ENCODE measurements at places on chromosomes 3 and 15.

- no peak for DNase-seq
Observed at GRCh38 chr3:80424951-80425350, 657.2 kb upstream of the ROBO1 start.

DNA sequence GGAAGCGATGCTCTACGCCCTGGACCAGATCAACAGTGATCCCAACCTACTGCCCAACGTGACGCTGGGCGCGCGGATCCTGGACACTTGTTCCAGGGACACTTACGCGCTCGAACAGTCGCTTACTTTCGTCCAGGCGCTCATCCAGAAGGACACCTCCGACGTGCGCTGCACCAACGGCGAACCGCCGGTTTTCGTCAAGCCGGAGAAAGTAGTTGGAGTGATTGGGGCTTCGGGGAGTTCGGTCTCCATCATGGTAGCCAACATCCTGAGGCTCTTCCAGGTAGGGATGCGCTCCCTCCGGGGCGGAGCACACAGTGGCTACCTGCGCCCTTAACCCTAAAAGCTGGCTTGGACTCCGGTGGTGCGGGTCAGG, 698 bp downstream of the GRM7 start:
- no peak for DNase-seq

GRCh38 chr3:126343649-126344035, 13.6 kb downstream of the KLF15 start:
- no peak for DNase-seq

DNA sequence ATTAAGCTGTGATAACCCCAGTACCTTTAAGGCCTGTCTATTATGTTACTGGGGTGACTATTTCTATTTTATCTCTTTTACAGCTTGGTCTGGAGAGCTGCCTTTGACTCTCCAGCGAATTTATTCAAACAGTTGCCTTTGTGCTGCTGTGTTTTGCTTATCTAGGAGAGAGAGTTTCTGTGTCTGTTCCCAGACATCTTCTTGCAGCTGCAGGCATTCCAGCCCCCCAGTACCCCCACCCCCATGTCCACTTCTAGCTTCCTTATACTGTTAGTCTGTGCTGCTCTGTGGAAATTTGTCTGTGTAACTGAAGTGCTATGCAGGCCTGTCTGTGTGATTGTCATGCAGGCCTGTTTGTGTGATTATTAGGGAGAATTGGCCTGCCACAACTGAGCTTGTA, 713.7 kb upstream of the SEMA6D start:
- no peak for DNase-seq

GRCh38 chr3:26721047-26721446, 98.5 kb downstream of the LRRC3B start:
- DNase-seq, result no peak

- DNase-seq, result no peak
Observed at GRCh38 chr3:124599779-124600693, 130.2 kb upstream of the UMPS start.

GRCh38 chr3:10281951-10282350, 10.8 kb downstream of the GHRL start:
- DNase-seq, result no peak

GRCh38 chr15:70322051-70322668, 224.4 kb upstream of the TLE3 start:
- DNase-seq, result no peak

- DNase-seq, result no peak
Observed at GRCh38 chr3:146577662-146578061, 27.5 kb downstream of the PLSCR5 start.

DNA sequence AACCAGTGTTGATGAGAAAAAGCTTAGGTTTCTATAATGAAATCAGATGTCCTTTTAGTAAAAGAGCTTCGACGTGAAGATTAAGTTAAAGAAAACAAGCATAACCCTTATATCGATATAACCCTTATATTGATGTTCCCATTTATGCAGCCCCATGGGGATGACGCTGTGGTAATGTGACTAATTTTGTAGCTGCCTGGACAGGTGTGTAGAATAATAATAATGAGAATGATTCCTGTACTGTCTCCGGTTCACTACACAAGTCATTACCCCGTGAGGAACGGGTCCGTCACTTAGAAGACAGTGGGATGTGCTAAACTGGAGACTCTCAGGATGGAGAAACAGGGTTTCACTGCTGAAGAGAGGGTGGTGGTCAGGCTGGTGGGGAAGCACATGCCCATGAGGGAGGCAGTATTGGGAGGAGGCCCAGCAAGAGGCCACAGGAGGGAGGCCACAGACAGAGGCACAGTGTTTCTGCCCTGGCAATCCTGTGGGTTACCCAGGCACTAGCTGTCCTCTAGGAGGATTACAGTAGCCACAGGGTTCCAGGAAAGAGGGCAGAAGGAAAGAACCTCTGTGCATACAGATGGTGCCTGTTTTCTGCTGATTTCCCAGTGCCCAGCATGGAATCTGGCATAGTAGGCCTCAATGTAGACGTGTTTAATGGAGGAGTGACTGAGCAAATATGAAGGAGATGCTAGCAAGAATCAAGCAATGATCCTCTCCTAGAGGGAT, 191.1 kb upstream of the TSC22D2 start:
- DNase-seq, result no peak

- DNase-seq, result no peak
Observed at GRCh38 chr3:142888099-142888480, 793 bp downstream of the PCOLCE2 start.

DNA sequence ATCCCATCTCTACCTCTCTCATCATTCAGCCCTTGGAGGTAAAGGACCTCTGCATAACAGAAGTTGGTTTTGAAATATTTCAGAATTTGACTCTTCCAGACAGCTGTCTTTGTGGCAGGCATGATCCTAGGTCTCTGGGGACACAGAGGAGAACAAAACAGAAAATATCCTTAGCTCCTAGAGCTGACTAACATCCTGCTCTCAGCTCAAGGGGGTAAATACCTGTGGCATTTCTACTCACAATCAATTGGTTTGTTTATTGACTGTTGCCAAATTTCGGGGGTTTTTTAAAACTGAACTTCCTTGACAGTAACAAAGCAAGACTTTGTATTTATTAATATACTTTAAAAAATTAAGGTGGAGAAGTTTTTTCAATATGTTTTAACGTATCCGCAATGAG, 78.8 kb downstream of the EOMES start:
- no peak for DNase-seq

DNA sequence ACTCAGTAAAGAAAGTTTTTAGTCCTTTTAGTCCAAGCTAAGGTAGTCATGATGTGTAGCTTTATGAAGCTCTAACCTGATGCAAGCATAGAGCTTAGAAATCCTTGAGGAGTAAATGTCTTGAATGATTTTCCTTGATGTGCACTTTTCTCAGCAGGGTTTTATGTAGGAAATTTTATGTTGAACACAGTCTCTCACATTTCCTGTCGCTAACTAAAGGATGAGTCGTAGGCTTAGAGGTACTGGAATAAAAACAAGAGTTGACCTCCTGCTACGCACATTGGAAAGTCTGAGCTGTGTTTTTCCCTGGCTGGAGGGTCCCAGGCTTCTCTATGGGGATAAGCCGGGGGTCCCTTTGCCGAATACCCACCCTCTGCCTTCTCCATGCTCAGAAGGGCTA, 34.7 kb upstream of the ZPLD1 start:
- no peak for DNase-seq

DNA sequence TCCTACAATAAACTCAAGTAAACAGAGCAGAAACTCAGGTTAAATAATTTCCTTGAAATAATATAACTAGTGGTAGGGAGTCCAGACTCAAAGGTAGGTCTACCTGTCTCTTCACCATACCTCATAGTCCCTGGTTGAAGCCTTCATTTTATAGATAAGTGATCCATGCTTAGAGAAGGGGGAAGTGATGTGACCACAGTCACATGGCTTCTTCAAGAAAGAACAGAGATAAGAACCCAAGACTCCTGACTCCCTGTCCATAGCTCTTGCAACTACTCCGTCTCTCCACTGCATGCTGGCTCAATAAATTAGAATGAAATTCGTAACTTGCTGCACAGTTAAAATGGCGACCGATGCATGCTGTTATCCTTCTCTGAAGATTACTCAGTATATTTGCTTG, 11.0 kb upstream of the C15orf61 start:
- no peak for DNase-seq

DNA sequence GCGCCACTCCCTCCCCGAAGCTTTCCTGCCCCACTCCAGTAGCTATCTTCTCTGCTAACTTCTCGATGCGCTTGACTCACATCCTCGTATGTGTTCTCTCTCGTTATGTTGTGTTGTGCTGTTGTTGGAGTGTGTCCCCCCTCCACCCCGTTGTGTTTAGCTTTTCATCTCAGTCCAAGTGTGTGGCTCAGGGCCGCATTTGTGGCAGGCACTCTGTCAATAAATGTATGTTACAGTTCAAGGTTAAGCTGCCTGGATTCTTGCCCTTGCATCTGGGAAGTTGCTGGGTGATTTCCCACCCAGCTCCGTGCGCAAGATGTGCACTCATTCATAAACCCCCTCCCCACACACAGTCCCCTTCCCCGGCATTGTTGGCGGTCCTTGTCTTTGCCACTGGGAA, 71.9 kb downstream of the PGPEP1L start:
- DNase-seq, result no peak

GRCh38 chr3:175002732-175003143, 143.6 kb downstream of the NAALADL2 start:
- no peak for DNase-seq

Data from stimulated activated CD8-positive, alpha-beta memory T cell treated with anti-CD3 and anti-CD28 coated beads, Interleukin-2, amount 100 ng/mL, for 1 hour (primary cell).